ENCODE measurements at places on chromosomes 6 and 20.

DNA sequence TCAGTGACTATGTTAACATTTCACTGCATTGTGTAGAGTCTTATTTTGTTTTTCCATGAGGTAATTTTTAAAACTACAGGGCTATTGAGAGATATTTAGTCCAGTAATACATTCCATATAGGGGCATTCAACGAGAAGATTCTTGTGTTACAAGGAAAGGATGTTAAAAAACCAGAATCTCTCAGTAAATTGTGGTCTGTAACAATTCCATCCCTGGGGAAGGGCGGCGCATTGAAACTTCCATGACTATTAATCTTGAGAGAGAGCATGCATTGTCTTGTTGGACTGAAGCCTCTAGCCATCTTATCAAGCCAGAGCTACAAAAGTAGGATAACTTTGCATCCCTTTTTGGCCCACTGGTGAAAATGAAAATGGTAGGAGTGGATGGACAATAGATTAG is 119.7 kb downstream of the BCKDHB start:
- no peak for DNase-seq

- DNase-seq = no peak
These were observed 108.1 kb downstream of the TMEM200A start for GRCh38 chr6:130473886-130474285.

DNA sequence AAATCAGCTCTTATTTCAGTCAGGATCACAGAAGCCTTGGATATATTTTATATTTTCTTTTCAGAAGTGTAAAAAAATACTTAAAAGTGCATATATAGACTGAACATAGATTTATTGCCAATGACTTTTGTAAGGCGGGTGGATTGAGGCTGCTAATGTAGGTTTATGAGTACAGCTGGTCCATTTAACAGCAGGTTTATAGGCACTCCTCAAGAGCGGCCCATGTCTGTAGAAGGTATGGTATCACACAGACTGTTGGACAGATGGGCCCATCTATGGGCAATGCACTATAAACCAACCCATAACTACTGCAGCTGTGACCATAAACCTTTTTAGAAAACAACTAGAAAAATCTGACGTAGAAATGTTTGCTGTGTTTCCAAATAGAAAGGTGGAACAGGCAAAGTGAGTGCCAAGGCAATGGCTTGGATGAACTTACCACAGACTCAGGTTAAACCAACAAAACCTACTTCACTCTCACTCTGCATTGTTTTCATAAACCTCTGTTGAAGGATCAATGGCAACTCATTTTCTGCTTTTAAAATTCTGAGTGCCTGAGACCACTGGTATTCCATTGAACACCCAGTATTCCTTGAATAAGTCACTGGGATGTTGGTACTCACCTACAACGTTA is 170.6 kb upstream of the EYA4 start:
- no peak for DNase-seq

- peak; percentile 63 for DNase-seq
These were observed 64.9 kb upstream of the RREB1 start for GRCh38 chr6:7042654-7043545.

GRCh38 chr20:48738399-48739304 is 89.1 kb downstream of the PREX1 start:
- DNase-seq = no peak

- DNase-seq = peak; percentile 79
These were observed 88.4 kb downstream of the HFE start for GRCh38 chr6:26175428-26176181.

GRCh38 chr6:111957623-111958315 is 84.5 kb upstream of the FYN start:
- no peak for DNase-seq

GRCh38 chr6:14128012-14128411 is 10.4 kb downstream of the CD83 start:
- no peak for DNase-seq

- no peak for DNase-seq
These were observed 263.5 kb downstream of the THBS2 start for GRCh38 chr6:168990019-168990751.

DNA sequence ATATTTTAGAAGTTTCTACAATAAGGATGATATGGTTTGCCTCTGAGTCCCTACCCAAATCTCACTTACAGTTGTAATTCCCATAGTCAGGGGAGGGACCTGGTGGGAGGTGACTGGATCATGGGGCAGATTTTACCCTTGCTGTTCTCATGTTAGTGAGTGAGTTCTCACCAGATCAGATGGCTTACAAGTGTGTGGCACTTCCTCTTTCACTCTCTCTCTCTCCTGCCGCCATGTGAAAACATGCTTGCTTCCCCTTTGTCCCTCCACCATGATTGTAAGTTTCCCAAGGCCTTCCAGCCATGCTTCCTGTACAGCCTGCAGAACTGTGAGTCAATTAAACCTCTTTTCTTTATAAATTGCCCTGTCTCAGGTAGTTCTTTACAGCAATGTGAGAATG is 527.5 kb upstream of the ID4 start:
- no peak for DNase-seq

DNA sequence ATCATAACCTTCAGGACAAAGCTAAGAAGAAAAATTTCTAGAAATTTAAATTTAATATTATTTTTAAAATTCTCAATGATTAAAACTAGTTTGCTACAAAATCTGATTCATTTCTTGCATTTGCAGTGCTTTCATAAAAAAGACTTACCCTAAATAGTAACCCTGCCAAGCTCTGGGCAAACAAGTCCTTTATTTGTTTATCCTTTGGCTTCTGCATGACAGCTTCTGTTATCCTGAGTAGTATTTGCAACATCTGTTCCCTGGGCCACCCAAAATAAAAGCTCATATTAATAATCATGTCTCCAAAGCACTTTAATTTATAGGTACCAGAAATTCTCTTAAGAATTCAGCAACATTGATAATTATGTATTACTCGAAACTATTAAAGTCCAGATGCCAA is 101.3 kb downstream of the RALGAPA2 start:
- DNase-seq = no peak

- DNase-seq = no peak
These were observed 35.6 kb downstream of the MOCS1 start for GRCh38 chr6:39898625-39899024.

DNA sequence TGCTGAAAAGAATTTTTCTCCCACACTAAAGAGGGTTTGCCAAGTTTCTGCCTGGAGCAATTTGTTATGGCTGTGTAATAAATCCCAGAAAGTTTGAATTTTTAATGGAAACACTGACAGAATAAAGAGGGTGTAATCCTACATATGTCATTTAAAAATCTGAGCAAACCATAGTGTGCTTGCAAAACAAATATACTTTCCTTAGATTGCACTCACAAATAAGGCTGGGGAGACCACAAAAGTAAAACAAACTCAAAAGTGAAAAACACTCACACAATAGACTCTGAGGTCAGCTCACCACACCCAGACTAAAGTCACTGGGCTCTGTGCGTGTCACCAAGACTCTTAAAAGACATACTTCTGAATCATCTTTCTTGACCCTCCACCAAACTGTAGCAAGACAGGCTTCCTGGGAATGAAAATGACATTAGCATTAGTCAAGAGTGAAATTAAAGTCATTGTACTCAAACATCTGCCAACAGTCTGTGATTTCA is 4.8 kb upstream of the ATXN1 start:
- DNase-seq = peak; percentile 90

- DNase-seq = peak; percentile 40
These were observed 42.2 kb upstream of the ADTRP start for GRCh38 chr6:11820821-11821220.

DNA sequence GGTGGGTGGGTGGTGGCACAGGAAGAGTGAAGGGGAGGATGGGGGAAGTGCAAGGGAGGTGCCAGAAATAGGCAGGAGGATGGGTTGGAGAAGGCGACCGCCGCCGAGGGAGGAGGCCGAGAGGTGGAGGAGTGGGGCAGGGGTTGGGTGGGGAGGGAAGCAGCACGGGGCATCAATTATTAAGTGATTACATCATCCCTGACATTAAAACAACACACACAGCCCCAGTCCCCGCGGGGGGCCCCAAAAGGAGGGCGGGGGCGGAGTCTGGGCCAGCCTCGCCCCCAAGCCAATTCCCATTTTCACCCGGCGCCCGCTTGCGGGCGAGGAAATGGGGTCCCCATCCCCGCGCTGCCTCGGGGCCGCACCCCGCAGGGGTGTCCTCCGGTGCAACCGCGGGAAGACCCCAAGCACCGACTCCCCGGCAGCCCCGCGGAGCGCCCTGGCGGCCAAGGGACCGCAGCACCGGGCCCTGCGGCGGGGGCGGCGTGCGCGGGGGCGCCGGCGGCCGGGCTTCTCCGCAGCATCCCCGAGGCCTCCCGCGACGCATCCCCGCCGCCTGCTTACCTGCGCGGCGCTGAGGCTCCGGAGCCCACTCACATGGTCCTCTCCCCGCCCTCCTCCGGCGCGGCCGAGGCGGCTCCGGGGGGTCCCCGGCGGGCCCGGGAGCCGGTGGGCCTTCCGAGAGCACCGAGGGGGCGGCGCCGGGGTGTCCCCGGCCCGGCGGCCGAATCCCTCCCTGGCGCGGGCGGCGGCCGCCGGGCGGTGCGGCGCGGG is 663 bp downstream of the FYN start:
- DNase-seq = no peak

DNA sequence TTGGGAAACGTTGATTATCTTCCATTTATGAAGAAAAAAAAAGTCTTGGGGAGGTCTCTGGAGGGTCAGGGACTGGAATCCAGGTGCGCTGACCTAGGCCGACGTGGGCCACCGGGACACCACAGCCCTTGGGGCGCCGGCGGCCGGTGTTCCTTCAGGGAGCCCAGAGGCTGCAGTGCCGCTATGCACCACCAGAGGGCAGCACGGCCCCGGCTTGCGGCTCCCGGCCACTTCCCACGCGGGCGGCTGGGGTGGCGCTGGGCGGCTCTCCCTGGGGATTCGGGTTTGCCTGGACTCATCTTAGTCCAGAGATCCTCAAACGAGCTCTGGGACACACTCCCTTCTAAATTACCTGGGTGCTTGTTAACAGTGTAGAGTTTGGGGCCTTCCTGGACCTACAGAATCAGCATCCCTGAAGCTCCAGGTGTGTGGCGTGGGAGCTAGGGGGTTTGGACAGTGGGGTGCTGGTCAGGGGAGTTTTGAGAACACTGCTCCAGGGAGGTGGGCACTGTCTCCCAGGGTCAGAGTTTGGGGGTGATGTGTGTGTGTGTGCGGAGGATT is 23.0 kb upstream of the GTSF1L start:
- DNase-seq = peak; percentile 84

- DNase-seq = no peak
These were observed 177.3 kb downstream of the CARMIL1 start for GRCh38 chr6:25456249-25457040.

GRCh38 chr20:24830649-24831048 is 118.4 kb upstream of the CST7 start:
- DNase-seq = no peak

DNA sequence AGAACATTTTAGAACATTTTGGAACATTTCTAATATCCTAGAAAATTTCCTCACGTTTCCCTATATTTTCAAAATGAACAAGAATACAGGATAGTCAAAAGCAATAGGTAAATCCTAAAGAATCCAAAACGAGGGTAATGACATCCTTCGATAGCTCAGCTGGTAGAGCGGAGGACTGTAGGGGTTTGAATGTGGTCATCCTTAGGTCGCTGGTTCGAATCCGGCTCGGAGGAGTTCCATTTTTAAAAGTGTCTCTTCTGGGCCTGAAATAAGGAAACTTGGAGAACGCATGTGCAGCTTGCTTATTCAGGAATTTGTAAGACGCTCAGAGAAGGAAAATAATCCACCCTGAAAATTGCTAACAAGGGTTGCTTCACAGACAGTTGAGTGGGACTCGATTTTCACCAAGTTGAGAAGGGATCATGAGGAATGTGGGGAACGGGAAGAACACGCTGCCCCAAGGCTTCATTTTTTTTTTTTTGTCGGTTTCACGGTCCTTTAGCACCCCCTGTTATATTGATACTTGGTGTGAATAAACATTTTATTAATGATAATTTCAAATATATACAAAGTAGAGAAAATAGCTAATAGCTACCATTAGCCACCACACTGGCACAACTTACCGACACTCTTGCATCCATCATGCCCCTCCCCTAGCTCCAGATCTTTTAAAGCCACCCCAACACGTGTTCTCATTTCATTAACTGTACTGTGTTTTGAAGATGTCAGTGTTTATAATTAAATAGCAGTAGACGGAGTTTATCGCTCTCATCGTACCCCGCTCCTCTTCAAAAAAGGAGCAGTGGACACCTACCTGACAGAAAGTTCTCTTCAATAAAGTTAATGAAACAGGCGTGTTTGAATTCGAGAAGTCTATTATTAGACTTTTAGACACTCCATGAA is 1.8 kb upstream of the ABT1 start:
- no peak for DNase-seq

DNA sequence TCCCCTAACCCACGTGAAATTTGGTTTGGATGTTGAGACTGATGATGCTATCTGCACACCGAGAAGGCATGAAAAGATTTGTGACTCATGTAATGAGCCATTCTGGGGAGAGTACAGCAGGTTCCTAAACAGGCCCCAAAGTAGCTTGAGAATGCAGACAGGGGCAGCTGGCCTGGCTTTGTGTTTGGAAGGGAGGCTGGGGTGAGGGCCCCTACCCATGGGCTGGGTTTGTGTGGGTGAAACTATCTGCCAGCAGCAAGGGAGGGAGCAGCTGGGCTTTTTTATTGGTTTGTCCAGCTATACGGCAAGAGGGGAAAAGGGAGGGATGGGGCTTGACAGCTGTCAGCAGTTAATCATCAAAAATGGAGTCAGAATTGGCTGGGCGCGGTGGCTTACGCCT is 87.0 kb upstream of the RNF24 start:
- no peak for DNase-seq

GRCh38 chr6:140078561-140079125 is 704.2 kb upstream of the CITED2 start:
- no peak for DNase-seq

GRCh38 chr6:142726616-142727015 is 218.4 kb downstream of the HIVEP2 start:
- no peak for DNase-seq

GRCh38 chr20:59850018-59850641 is 83.3 kb downstream of the SYCP2 start:
- peak; percentile 61 for DNase-seq

GRCh38 chr6:40359808-40360207 is 227.4 kb downstream of the LRFN2 start:
- DNase-seq = no peak

DNA sequence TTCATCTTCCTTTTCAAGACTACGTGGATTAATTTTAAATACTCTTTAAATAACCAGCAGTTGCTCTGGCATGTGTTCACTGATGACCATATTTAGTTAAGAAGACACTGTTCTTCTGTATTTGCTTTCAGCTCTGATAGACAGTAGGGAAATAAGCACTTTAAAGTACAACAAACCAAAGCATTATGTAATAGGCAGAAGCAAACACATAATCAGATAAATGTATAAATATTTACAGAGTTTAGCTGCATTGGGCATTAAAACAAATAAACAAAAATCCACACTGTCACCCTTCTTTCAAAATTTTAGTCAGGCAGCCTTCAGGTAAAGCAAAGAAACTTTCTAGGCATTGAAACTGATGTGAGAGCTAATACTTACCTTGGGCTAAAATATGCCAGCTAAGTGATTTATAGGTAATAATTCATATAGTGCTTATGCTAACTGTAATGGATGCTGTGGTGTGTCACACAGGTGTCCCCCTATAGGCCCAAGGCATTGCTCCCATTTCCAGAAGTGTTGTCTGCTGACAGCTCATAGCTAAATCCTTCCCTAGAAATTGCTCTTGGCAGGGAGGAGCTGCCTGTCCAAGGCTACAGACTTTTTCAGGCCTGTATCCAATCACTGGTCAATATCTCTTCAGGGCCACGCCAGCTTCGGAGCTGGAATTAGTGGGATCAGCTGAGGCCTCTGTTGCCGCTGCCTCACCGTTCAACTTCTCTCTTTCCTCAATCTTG is 111.5 kb upstream of the CITED2 start:
- DNase-seq = no peak

Measured in suppressor macrophage treated with lipopolysaccharide for 4 hours (primary cell).